ENCODE measurements at places on chromosomes 5 and 9.

DNA sequence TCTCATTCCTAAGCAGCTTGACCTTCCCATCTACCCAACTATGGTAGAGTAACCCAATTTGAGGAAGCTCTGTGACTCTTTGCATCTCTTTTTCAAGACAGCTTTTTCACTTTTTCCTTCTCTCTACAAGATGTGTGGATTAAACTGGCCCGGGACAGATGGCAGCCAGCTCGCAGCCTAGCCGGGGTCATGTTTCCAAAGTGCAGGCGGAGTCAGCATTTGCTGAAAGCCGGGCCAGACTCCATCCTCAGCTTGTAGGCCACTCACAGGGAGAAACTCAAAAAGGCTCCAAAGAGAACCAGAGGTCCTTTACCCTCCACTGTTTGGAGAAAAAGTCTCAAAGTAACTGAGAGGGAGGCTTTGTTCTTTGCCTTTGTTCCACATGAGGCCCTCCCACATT is 286.8 kb upstream of the PANK3 start:
- no peak for DNase-seq

DNA sequence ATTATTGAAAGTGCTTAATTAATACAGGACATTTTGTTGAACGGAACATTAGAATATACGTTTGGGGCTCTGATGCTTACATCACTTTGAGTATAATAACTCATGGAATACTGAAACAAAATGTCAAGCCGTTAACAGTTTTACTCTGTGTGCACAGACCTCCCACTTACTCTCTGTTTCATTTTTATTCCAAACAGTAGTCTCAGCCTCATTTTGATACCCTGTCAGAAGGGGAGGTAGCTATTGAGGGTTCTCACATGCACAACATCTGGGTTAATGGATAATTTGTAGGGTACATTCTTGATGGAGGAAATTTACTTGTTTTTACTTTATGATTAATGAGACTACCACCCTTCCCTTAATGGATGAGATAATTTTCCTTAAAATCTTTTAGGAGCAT is 59.0 kb downstream of the SCAMP1 start:
- no peak for DNase-seq

GRCh38 chr9:75551861-75552260 is 338.6 kb upstream of the PCSK5 start:
- DNase-seq: no peak

GRCh38 chr5:78763659-78764189 is 115.2 kb upstream of the LHFPL2 start:
- DNase-seq: no peak

- no peak for DNase-seq
These were observed 153.3 kb downstream of the EFNA5 start for GRCh38 chr5:107517185-107518033.

All from DMS153 (cell line).